Sigmoid colon (tissue), 7 donors: ENCODE measurements at places on chromosomes 4 and X. TPM values are rescaled to one million over a fixed set of nuclear protein-coding genes. Genes with fewer than 3 reads are reported as not detected.

AKAP14 gene
- total RNA-seq: not detected

GRCh38 chr4:53713296-53713695 lies 122.0 kb upstream of the LNX1 start:
- DNase-seq: no peak

DNA sequence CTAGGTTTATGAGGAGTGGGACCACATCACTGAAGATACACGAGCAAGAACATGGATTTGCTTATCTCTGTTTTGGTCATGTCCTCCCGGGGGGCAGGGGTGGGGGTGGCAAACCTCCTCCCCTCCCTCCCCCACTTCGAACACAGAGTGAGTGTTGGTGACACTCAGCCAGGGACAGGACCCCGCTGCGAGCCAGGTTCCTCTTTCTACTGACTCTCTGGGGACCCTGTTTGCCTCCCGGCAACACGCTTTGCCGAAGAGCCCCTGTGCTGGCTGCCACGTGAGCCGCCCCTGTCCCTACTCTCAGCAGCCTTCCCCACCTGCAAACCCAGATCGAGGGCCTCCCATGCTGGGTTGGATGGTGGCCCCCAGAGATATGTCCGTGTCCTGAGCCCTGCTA lies 34.7 kb downstream of the P2RY8 start:
- no peak for DNase-seq

F8A3 gene
- total RNA-seq: 11.3 TPM

GRCh38 chr4:147056940-147057610 lies 111.4 kb upstream of the TTC29 start:
- no peak for DNase-seq

- no peak for DNase-seq
These were observed 16.8 kb downstream of the PF4 start for GRCh38 chr4:73964862-73965611.

KCND1 gene
- total RNA-seq: 2.5 TPM

DNA sequence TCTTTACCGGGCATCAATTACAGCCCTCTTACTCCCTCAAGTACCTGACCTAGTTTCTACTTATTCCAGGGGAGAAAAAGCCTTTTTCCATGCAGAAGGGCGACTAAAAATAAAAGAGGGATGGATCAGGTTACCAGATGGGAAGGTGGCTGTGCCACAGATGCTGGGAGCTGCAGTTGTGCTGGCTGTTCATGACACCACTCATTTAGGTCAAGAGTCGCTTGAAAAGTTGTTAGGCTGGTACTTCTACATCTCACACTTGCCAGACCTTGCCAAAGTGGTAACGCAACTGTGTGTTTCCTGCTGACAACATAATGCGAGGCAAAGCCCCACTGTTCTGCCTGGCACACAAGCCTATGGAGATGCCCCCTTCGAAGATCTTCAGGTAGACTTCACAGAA lies 148.4 kb upstream of the FGF16 start:
- no peak for DNase-seq

GRCh38 chr4:80094191-80094590 lies 21.2 kb upstream of the ANTXR2 start:
- DNase-seq: no peak

GRCh38 chr4:76235915-76236314 lies 15.6 kb upstream of the FAM47E start:
- DNase-seq: no peak

F11 gene
- total RNA-seq: not detected

DNA sequence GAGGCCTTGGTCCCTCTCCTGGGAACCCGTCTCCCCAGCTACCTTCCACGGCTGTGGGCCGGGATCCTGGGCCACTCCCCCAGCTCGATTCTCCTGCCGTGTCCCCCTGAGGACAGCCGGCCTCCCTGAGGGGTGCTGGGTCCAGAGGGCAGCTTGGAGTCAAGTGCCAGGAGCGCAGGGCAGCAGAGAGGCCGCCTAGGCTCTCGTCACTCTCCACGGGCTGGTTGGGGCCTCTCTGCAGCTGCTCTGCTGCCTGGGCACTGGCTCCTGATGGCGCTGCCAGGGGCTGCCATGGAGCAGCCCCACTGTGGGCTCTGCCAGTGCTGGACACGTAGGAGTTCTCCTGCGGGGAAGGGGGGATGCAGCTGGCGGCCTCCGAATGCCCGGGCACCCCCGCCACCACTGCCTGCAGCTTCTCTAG lies 6.7 kb downstream of the IRAK1 start:
- DNase-seq: no peak

- DNase-seq: no peak
These were observed 29.7 kb upstream of the ADH6 start for GRCh38 chr4:99248714-99249113.

- DNase-seq: no peak
These were observed 567.9 kb downstream of the INPP4B start for GRCh38 chr4:142278171-142278570.

- DNase-seq: no peak
These were observed 51.6 kb downstream of the ATP8A1 start for GRCh38 chr4:42605264-42605663.

DNA sequence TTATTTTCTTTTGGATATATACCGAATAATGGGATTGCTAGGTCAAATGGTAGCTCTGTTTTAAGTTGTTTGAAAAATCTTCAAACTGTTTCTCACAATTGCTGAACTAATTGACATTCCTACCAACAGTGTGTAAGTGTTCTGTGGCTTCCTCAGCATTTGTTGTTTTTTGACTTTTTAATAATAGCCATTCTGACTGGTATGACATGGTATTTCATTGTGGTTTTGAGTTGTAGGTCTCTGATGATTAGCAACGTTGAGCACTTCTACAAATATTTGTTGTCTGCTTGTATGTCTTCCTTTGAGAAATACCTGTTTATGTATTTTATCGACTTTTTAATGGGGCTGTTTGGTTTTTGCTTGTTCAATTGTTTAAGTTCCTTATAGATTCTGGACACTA lies 680.1 kb upstream of the GRIA3 start:
- no peak for DNase-seq

DNA sequence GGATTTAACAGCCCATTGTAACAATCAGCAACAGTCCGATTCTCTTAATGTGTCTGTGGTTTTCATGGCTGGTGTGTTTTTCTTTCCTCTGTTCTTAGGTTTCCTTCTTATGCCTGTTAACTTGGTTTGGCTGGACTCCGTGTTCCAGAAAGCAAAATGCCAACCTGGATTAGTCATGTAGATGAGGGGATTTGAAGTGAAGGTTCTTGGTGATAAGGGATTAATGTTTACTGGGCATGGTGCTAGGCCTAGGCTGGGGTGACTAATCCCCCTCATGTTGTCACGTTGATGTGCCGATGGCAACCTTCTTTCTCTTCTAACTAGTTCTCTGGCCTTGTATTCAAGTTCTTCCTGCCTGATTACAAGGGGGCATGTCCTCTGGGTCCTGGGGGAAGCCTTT lies 85.9 kb downstream of the REPS2 start:
- DNase-seq: no peak

CACNA1F gene
- 0.16 TPM for total RNA-seq

- no peak for DNase-seq
These were observed 82.6 kb upstream of the MAOA start for GRCh38 chrX:43573441-43574015.

CYLC1 gene
- not detected for total RNA-seq

- DNase-seq: peak; percentile 18
These were observed 75.6 kb downstream of the AFAP1 start for GRCh38 chr4:7863911-7864681.

NMU gene
- 2.5 TPM for total RNA-seq

AGTR2 gene
- under 0.01 TPM for total RNA-seq
